Mammary microvascular endothelial cell (primary cell): ENCODE measurements at places on chromosomes 13 and 19. TPM values are rescaled to one million over a fixed set of nuclear protein-coding genes. Genes with fewer than 3 reads are reported as not detected.

KLK2 gene
- not detected in 2 replicates for total RNA-seq

SOHLH2 gene
- total RNA-seq: 0.13 TPM in 1 of 2 replicates, not detected in the other

TEKTIP1 gene
- total RNA-seq: not detected in 2 replicates

UGGT2 gene
- total RNA-seq: 15.7 and 16.6 TPM in 2 replicates

GAMT gene
- 15.4 and 18.3 TPM in 2 replicates for total RNA-seq
